Ammon's horn (tissue), 1 donor: ENCODE measurements at places on chromosomes 6 and 20.

- peak; percentile 73 for DNase-seq
These were observed 20.2 kb upstream of the TNFAIP3 start for GRCh38 chr6:137846772-137847313.

DNA sequence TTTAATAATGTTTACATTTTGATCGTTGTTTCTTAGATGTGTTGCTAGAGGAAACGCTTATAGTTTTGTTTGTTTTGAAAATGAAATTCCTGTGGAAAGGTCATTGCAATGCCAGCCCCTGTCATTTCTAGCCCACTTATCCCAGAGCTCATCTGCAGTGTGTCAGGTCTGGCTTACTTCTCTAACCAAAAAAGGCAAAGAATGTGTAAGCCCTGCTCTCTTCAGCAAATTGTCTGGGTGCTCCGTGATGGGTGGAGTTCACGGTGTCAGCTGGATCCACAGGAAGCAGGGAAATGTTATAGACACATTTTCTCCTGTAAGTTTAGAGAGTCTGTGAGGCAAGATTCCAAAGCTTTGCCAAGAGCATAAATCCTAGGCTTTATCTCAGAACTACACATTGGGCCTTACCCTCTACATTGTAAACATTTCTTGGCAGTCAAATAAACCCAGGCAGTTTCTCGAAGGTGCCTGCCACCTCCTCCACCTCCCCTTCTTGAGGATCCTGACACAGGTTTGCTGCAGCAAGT is 50.9 kb downstream of the RPRD1B start:
- DNase-seq, result no peak

GRCh38 chr20:10721137-10721896 is 47.5 kb upstream of the JAG1 start:
- DNase-seq, result no peak

GRCh38 chr6:159180001-159180400 is 10.8 kb downstream of the FNDC1 start:
- DNase-seq, result no peak

- no peak for DNase-seq
These were observed 680 bp downstream of the HLA-DPB1 start for GRCh38 chr6:33076406-33076934.

- peak; percentile 60 for DNase-seq
These were observed 10.9 kb downstream of the ABT1 start for GRCh38 chr6:26607434-26608230.

DNA sequence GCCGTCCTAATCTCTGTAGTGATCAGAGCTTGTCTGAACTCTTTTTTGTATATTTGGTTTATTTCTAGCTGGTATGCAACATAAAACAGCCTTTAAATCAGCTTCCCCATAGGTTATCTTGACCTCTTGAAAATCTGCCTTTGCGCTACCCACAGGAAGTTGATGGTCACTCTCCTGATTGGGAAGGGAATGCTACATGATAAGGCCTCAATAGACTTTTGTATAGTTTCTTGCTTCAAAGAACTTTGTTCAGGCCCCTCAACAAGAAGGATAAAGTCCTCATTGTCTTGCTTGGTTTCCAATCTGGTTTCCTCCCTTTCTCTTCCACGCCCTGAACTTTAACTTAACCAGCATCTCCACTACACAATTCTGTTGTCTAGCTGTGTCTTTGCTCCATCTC is 95.4 kb upstream of the TENT5A start:
- no peak for DNase-seq

DNA sequence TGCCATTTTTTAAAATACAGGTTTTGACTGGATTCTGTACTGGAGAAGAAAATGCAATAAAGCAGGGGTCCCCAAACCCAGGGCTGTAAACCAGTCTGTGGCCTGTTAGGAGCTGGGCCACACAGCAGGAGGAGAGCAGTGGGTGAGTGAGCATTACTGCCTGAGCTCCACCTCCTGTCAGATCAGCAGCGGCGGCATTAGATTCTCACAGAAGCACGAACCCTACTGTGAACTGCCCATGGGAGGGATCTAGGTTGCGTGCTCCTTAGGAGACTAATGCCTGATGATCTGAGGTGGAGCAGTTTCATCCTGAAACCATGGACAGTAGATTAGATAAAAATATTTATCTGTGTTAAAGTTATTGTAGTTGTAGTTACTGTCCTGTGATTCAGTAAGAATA is 21.1 kb upstream of the FBXO9 start:
- DNase-seq, result no peak

DNA sequence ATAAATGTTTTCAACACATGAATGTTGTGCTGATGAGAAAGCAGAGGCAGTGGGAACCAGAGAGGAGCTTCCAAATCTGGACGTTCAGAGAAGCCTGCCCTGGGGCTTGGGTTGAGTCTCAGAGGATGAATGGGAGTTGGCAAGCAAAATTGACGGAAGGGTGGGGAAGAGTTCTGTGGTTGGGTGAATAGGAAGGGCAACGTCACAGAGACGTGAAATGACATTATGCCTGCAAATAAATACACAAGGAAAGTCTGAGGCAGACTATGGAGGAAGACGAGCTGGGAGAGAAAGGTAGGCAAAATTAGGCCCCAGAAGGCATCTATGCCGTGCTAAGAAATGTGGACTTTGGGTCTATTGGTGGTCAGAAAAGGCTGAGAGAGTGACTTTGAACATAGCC is 25.2 kb upstream of the SGK1 start:
- no peak for DNase-seq

GRCh38 chr6:85641522-85641896 is 1.2 kb downstream of the SYNCRIP start:
- no peak for DNase-seq

- no peak for DNase-seq
These were observed 718.4 kb upstream of the CHD6 start for GRCh38 chr20:42336576-42336975.
